ENCODE measurements at places on chromosomes 11 and 22. TPM values are rescaled to one million over a fixed set of nuclear protein-coding genes. Genes with fewer than 3 reads are reported as not detected.

- peaks cover 7% of the 10 kb centered on the region for H3K4me1 ChIP-seq
- no peaks in the 10 kb centered on the region for H3K36me3 ChIP-seq
- H3K4me3 ChIP-seq = no peak overlapping the region
- DNase-seq = no peak
- H3K27ac ChIP-seq = no peak overlapping the region
Observed at GRCh38 chr22:17471886-17472535, 91.3 kb upstream of the SLC25A18 start.

DNA sequence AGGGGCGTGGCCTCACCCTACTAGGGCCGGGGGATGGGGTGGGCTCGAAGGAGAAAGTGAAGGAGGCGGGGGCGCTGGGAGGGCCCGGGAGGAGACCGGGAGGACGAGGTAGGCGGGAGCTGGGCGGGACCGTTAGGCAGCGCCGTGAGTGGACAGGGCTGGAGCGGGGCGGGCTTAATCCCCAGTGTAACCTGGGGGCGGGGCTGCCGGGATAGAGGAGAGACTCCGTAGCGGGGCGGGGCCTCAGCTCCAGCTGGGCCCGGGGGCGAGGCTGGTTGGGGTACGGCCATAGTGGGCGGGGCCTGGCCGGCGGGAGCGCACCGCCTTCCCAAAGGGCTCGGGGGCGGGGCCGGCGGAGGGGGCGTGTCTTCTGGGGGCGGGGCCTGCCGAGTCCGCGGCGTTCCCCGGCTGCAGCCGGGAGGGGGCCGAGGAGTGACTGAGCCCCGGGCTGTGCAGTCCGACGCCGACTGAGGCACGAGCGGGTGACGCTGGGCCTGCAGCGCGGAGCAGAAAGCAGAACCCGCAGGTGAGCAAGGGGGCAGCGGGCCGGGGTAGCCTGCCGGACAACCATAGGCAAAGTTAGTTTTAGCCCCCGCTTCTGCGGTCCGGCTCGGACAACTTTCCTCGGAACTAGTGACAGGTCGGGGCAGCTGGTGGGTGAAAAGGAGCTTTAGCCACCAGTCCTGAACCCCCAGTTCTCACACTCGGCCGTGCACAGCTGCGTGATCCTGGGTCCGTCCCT lies at the start of gene CD82:
Gene CD82 (plus strand): TSS at position 453 of the 742 bp plus-strand sequence. CDS start 29,000 bp downstream, outside the sequence.
- peak within 1 kb of the TSS; percentile 79 for H3K4me3 ChIP-seq
- no peaks in the 10 kb centered on the region for H3K36me3 ChIP-seq

DNA sequence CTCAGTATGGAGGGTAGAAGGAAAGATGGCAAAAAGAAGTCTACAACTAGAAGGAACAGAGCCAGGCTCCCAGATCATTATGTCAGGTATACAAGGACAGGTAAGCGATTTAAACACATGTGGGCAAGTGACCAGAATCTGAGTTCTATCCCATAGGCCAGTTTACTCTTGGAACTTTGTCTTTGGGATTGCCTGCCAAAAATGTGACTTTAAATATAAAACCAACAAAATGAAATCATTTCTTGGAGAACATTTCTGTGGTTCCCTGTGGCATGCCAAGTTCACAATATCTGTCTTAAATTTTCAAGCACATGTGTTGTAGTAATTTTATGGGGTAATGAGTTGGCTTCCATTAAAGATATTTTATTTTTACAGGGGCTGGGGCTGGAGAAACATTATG lies 141.0 kb downstream of the SLC17A6 start:
- no peak overlapping the region for H3K4me3 ChIP-seq
- DNase-seq = no peak
- no peaks in the 10 kb centered on the region for H3K4me1 ChIP-seq
- H3K27me3 ChIP-seq = no peaks in the 10 kb centered on the region
- no peaks in the 10 kb centered on the region for H3K36me3 ChIP-seq

GRCh38 chr11:133636711-133637355 lies 104.5 kb upstream of the OPCML start:
- no peak overlapping the region for H3K27ac ChIP-seq
- H3K4me1 ChIP-seq = no peaks in the 10 kb centered on the region

DNA sequence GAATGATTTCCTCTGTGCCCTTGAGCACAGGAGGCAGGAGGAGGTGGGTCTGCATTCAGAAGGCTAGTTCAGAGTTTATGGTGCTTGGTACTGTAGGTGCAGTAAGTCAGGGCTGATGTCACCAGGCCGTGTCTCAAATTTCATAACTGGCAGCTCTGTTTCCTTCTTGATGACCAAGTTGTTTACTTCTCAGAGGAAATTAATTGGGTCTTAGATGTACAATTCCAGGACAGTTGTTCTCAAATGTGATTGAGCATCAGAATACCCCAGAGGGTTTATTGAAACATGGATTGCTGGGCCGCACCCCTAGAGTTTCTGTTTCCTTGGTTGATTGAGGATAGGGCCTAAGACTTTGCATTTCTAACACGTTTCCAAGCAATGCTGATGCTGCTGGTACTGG lies 6.2 kb downstream of the AMOTL1 start:
- no peaks in the 10 kb centered on the region for H3K27me3 ChIP-seq
- H3K27ac ChIP-seq = no peak overlapping the region
- no peaks in the 10 kb centered on the region for H3K36me3 ChIP-seq
- H3K4me1 ChIP-seq = peaks cover 63% of the 10 kb centered on the region
- no peak for DNase-seq

DNA sequence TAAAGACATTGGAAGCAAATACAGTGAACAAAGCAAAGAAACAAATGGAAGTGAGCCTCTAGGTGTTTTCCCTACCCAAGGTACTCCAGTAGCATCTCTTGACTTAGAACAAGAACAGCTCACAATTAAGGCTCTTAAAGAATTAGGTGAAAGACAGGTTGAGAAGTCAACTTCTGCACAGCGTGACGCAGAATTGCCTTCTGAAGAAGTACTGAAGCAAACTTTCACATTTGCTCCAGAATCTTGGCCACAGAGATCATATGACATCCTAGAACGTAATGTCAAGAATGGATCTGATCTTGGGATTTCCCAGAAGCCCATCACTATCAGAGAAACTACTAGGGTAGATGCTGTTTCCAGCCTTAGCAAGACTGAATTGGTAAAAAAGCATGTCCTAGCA lies 39.3 kb downstream of the RTN3 start:
- H3K36me3 ChIP-seq = peaks cover 11% of the 10 kb centered on the region
- H3K4me1 ChIP-seq = no peaks in the 10 kb centered on the region
- H3K27ac ChIP-seq = no peak overlapping the region
- H3K4me3 ChIP-seq = no peak overlapping the region
- no peaks in the 10 kb centered on the region for H3K27me3 ChIP-seq
- DNase-seq = no peak

DNA sequence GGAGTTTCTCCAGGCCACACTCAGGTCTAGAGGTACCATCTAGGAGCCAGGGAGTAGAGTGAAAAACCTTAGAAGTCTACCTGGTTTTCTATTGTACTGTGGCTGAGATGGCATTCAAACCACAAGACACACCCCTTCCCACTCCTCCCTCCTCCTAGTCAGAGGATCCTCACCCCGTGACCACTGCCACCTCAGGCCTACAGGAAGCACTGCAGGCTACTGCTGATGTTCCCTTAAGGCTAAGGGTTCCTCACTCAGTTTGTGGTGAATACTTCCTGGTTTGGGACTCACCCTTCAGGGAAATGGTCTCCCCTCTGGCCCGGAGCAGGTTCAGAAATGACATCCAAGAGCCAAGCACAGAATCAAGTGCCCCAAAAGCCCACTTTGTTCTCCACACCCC lies 1293.9 kb downstream of the JRKL start:
- H3K27me3 ChIP-seq = no peaks in the 10 kb centered on the region
- H3K27ac ChIP-seq = no peak overlapping the region
- no peak for DNase-seq
- H3K36me3 ChIP-seq = no peaks in the 10 kb centered on the region

GRCh38 chr11:47233989-47234668 lies 14.5 kb downstream of the ACP2 start:
- H3K27me3 ChIP-seq = no peaks in the 10 kb centered on the region
- peaks cover 14% of the 10 kb centered on the region for H3K4me1 ChIP-seq
- peaks cover 53% of the 10 kb centered on the region for H3K36me3 ChIP-seq
- H3K4me3 ChIP-seq = no peak overlapping the region

DNA sequence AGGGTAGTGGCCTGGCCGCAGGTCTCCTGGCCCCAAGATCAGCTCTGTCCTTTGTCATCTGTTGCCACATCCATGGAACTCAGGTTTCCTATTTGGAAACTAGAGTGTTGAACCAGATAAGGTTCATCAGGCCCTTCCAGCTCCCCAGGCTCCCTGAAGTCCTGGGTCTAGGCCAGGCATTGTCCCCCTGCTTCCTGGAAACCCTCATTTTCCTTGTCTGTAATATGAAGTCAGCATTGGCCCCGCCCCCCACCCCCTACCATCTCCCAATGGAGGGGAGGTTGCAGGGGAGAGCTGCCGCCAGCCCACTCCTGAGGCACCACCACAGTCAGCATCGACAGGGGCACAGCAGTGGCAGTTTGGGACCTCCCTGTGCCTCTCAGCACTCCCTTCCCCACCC lies 9.0 kb upstream of the MS4A10 start:
- no peak for DNase-seq
- no peak overlapping the region for H3K27ac ChIP-seq
- H3K4me1 ChIP-seq = peaks cover 12% of the 10 kb centered on the region
- H3K4me3 ChIP-seq = no peak overlapping the region
- H3K36me3 ChIP-seq = no peaks in the 10 kb centered on the region

DNA sequence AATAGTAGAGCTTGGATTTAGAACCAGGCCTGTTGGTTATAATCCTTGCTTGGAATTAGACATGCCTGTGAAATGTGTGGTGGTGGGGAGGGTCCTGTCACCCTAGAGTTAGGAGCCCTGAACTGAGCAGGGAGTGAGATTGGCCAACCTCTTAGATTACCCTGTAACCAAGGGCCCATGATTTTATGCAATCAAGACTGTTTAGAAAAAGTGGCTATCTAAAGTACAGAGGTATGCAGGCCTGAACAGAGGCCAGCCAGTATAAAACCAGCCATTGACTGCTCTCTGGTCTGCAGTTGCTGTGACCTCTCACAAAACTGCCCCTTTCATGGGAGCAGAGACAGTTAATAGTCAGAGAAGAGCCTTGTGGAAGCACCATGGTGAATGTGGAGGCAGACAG lies 36.2 kb downstream of the SERPINH1 start:
- no peaks in the 10 kb centered on the region for H3K27me3 ChIP-seq
- no peak for DNase-seq
- no peak overlapping the region for H3K27ac ChIP-seq
- peaks cover under 1% of the 10 kb centered on the region for H3K4me1 ChIP-seq
- no peaks in the 10 kb centered on the region for H3K36me3 ChIP-seq
- H3K4me3 ChIP-seq = no peak overlapping the region

- H3K4me1 ChIP-seq = no peaks in the 10 kb centered on the region
- DNase-seq = no peak
- H3K27me3 ChIP-seq = no peaks in the 10 kb centered on the region
- H3K27ac ChIP-seq = no peak overlapping the region
- no peaks in the 10 kb centered on the region for H3K36me3 ChIP-seq
Observed at GRCh38 chr11:27234961-27235360, 128.1 kb downstream of the CCDC34 start.

DNA sequence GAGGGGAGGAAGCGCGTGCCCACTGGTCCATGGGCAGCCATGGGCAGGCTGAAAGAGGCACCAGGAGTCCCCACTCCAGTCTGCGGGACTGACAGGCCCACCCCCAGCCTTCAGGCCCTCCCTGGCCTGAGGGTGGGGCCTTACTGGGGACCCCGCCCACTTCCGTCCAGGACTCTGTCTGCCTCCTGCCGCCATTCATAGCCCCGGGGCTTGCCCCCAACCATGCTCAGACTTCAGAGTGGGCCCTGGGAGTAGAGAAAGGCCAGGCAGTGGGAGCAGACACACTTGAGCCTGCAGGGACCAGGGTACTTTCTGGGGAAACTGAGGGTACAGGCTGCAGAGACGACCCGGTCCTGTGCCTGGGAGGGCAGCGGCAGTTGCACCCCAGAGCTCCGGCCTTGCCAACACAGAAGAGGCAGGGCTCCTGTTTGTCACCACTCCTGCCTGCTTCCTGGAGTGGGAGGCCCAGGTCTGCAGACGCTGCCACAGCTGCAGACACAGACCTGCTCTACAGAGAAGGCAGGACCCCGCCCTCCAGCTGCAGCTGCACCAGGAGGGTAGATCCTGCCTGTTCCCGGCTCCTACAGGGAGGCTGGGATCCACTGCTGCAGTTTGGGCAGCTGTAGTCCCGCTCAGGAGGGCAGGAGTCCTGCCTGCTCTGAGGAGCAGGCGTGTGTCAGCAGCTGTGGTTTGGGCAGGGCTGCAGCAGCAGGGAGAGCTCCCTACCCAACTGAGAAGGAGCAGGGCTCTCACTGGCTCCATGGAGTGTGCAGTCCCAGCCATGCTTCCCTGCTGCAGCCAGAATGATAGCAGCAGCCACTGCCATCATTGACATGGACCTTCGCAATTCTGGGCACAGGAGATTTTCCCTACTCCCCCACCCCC lies 387.9 kb upstream of the ANO3 start:
- no peaks in the 10 kb centered on the region for H3K36me3 ChIP-seq
- H3K27ac ChIP-seq = no peak overlapping the region

DNA sequence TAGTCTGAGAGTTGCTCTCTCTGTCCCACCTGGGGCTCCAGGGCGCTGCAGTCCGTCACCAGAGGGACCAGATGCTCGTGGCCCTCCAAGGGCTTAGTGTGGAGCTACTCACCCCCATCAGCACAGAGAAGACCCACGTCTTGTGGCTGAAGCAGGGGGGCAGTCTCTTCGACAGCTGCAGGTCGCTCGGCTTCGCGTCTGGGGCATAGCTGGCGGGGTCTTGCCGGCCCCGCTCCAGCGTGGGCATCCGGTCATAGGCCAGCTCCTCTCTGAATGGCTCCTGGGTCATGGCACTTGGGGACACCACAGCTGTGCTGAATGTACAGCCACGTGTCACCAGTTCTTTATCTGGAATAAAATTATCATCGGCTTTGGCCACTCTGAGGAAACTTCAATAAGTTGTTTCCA lies 608 bp downstream of the MLC1 start:
- no peak overlapping the region for H3K27ac ChIP-seq
- no peaks in the 10 kb centered on the region for H3K36me3 ChIP-seq
- no peaks in the 10 kb centered on the region for H3K4me1 ChIP-seq
- H3K4me3 ChIP-seq = no peak overlapping the region
- DNase-seq = no peak

DNA sequence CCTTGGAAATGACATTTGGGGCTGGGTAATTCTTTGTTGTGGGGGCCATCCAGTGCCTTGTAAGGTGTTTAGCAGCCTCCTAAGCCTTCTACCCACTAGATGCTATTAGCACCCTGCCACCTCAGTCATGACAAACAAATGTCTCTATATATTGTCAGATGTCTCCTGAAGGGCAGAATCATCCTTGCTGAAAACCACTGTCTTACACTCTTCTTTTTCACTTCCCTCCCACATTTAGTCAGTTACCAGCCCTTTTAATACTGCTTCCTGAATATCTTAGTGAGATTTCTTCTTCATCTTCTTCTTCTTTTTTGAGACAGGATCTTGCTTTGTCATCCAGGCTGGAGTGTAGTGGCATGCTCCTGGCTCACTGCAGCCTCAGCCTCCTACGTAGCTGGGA lies 33.1 kb downstream of the TNRC6B start:
- H3K4me3 ChIP-seq = no peak overlapping the region
- H3K36me3 ChIP-seq = no peaks in the 10 kb centered on the region
- H3K27me3 ChIP-seq = no peaks in the 10 kb centered on the region
- peaks cover 56% of the 10 kb centered on the region for H3K4me1 ChIP-seq
- no peak for DNase-seq

- no peak overlapping the region for H3K4me3 ChIP-seq
- no peak for DNase-seq
- H3K27ac ChIP-seq = no peak overlapping the region
- no peaks in the 10 kb centered on the region for H3K4me1 ChIP-seq
- H3K36me3 ChIP-seq = no peaks in the 10 kb centered on the region
- no peaks in the 10 kb centered on the region for H3K27me3 ChIP-seq
Observed at GRCh38 chr11:30960387-30960992, 374.3 kb upstream of the MPPED2 start.

CEND1 gene
- total RNA-seq = not detected

CLTCL1 gene
- total RNA-seq = 6.8 TPM

TH gene
- not detected for total RNA-seq

HTR3A gene
- not detected for total RNA-seq

MMP12 gene
- 0.27 TPM for total RNA-seq
